ENCODE measurements at places on chromosomes 13 and 19.

DNA sequence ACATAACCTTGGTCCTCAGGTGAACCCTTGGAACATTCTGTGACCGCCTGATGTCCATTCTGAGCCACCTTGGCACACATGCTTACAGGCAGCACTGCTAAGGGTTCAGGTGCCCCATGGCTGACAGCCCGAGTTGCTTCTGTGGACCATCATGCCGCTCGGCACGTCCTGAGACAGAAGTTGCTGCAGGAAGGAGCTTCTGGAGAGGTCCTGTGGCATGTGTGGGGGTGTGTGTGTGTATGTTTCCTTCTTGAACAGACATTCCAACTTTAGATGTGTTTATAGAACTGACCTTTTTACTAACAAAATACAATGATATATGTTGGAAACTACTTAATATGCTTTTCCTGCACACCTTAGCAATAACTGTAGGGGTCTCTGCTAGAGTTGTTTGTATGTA, 4.8 kb upstream of the C1QTNF9 start:
- no peak for DNase-seq

- DNase-seq, result no peak
These were observed 159.6 kb upstream of the ATXN8OS start for GRCh38 chr13:69948016-69948415.

- peak; percentile 88 for DNase-seq
These were observed 8.8 kb downstream of the ALOX5AP start for GRCh38 chr13:30744056-30744680.

DNA sequence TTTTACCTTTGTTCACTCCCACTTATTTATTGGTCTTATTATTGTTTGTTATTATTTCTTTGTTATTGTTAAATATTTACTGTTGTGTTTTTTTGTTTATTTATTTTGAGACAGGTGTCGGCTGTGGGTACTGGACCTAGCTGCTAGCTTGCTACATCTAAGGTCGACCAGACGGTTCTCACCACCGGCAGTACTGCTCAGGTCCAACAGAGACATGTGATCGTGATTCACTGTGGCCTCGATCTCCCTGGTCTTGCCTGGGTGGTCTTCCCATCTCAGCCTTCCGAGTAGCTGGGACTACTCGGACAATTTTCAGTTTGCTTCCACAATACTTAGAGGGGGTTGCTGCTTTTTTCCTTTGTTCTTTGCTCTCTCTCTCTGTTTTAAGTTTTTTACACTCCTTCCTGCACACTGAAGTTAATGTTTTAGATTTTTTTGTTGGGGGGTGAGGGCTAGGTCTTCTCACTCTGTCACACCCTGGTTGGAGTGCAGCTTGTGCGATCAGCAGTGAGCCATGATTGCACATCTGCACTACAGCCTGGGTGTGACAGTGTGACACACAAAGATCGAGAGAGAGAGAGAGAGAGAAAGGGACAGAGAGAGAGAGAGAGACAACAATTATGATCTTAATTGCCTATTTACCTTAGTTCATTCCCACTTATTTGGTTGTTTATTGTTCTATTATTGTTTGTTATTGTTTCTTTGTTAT, 1432.4 kb downstream of the UQCRFS1 start:
- DNase-seq, result peak; percentile 71

- DNase-seq, result no peak
These were observed 204.2 kb downstream of the DCLK1 start for GRCh38 chr13:35926859-35927530.

- no peak for DNase-seq
These were observed 45.5 kb downstream of the IER2 start for GRCh38 chr19:13195678-13196077.

DNA sequence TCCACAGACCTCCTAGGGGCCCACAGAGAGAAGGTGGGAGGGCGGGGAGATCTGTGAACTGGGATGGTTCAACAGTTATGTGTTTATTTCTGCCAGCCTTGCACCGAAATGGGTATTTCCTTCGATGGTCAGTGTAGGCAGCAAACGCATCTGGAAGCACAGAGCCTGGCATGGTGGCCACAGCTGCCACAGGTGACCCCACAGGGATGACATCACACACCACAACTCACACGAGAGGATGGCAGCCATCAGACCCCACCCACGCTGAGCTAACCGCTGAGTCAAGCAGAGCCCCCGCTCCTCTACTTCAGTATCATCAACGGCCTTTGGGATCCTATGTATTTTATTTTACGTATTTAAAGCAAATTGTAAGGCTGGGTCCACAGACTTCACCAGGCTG, 37.4 kb downstream of the NAXD start:
- DNase-seq, result no peak

- DNase-seq, result no peak
These were observed 22.3 kb downstream of the EPS15L1 start for GRCh38 chr19:16449330-16449961.

DNA sequence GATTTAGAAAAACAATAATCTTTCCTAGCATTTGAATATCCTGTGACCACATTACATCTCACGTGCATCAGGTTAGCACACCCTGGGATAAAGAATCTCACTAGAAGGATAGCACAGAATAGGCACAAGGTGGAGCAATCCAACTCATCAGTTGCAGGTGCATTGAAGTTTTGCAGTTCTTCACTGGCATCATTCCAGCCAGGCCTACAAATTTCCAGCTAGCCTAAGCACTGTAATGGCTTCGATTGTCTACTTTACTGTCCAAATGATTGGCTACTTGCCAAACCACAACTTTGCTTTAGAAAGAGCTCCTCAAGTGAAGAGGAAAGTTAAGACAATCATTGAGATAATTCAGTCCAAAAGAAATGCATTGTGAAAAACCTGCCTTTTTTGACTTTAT, 89.5 kb downstream of the SPRY2 start:
- DNase-seq, result no peak

DNA sequence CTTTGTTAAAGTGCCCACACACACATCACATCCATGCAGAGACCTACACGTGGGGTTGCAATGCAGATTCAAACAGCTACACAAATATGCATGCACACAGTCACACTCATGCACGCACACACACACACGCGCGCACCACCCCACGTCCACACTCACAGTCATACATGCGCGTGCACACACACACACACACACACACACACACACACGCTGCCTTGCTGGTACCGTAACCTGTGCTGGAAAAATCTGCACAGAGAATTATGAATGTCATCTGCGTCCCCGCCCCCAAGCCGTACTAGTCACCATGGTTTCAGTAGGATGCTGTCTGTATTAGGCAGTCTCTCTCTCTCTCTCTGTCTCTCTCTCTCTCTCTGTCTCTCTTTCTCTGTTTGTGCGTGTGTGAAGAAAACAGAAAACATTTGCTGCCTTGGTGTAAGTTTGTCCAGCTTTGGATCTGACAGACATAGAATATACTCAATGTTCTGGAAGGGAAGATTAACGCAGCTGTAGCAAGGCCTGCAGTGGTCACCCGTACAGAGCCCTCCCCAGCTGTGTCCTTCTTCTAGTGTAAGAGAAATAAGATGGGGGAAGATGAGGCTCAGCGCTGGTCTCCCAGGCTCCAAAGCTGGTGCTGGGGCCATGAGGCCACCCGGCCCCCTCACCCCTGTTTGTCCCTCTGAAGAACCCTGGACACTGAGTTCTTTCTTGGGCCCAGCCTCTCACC, 26.4 kb upstream of the DPP9 start:
- no peak for DNase-seq

GRCh38 chr19:2523630-2524311, 47.8 kb downstream of the GADD45B start:
- DNase-seq, result no peak

All from cardiac septum (tissue), 1 donor.